Germinal center (tissue), 1 donor: ENCODE measurements at places on chromosomes 7 and 10.

GRCh38 chr7:264541-265191, 25.3 kb upstream of the FOXL3 start:
- DNase-seq: no peak

GRCh38 chr10:86439544-86439943, 72.9 kb upstream of the GRID1 start:
- DNase-seq: no peak

- no peak for DNase-seq
Measured at GRCh38 chr7:71761336-71761735, 629.4 kb downstream of the GALNT17 start.

DNA sequence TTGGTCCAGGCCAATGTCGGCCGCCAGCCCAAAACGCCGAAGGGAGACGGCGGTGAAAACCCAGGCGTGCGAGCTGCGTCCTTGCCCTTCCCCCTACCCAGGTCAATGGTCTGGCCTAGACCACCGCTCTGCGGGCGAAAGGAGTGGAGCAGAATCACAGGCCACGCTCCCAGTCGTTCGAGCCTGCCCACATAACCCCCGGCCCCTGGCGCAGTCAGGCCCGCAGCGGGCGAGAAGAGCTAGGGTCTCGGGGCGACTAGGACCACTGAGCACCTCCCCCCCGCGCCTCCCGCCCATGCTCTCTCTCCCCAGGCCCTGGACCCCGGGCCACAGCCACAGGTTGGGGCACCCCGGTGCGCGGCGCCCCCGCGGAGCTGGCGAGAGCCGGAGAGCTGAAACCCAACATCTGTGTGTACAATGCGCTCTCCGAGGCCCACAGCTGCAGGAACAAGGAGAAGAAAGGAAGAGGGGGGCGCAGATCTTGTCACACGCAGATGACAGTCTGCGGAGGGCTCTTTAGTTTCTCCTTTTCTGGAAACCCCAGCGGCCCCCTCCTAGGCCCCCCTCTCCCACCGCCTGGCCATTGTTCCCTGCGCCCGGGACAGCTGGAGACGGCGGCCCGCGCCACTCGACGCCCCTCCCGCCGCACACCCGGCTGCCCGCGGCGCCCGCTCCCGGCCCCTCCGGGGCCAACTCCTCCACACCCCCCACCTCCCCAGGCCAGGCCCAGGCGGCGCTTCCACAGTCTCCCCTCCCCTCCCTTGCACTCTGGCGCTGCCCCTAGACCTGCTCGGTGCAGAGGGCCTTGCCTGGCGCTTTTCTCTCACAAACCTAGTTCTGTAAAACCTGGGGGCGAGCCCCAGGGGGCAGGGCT, 355.0 kb downstream of the DNAJB6 start:
- DNase-seq: no peak

- DNase-seq: peak; percentile 47
Measured at GRCh38 chr10:125344573-125345171, 184.3 kb upstream of the CTBP2 start.

- DNase-seq: no peak
Measured at GRCh38 chr10:86596266-86596665, 58.1 kb upstream of the OPN4 start.

DNA sequence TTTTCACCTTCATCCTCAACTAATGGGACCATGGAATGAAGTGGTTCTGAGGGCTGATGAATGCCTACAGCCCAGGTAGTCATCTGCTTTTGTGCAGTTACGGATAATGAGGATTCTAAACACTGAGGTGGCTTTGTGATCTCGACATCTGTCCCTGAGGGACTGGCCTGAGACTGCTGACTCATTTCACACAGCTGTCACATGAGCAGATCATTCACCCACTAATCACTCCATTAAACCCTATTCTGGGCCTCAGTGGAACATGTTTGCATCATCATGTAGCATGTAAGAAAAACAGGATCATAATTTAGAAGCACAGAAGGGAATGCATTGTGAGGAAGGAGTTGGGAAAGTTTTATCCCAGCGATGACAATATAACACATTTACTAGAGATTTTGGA, 79.4 kb upstream of the FEZF1 start:
- DNase-seq: no peak

DNA sequence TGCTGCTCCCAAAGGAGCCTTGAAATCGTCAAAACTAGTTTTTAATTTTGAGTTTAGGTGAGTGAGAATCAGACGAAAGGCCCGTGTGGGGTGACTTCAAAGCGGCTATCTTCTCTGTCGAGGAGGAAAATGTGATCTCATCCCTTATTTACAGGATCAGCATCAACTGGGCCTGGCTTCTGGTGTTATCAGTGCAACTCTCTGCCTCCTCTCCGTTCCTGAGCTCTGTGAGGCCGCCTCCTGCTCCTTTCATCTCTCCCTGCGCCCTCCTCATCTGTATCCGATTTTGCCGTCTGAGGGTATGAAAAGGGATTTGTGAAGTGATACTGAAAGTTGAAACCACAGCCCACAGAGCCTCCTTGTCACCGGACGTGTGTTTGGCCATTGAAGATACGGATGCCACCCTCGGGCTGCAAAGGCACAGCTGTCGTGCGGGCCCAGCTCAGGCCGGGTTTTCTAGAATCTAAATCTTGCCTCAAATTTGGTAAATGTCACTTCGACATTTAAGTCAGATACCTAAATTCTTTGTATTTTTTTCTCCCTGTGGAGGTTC, 408.7 kb upstream of the ADARB2 start:
- no peak for DNase-seq

GRCh38 chr7:144665689-144666381, 170.0 kb downstream of the TPK1 start:
- no peak for DNase-seq

DNA sequence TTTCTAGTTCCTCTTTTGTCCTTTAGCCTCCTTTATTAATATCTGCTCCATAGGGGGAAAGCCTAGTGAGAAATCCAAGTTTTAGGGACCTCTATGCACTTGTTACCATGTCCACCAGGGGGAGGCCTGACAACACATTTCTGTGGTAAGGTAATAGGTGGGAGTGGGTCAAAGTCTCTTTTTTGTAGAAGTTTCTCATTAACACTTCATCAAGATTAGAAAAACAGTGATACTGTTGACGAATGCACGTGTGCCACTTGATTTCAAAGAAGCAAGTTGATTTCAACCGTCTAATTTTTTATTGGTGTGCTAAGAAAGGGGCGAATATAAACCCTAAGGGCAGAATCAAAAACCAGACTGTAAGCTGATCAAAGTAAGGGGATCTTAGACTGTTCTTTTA, 30.6 kb downstream of the CISD1 start:
- peak; percentile 54 for DNase-seq
